ENCODE measurements at places on chromosomes 1 and 21. TPM values are rescaled to one million over a fixed set of nuclear protein-coding genes. Genes with fewer than 3 reads are reported as not detected.
A peak's percentile ranks its signal among the peaks of the same experiment; 100 is the strongest.

The MTF2 gene
- total RNA-seq, result 20.3 TPM

- no peak for DNase-seq
Observed at GRCh38 chr1:50700214-50700613, 259.9 kb downstream of the FAF1 start.

The USH2A gene
- not detected for total RNA-seq

- DNase-seq, result peak; percentile 3
Observed at GRCh38 chr1:159341736-159342135, 39.6 kb downstream of the FCER1A start.

DNA sequence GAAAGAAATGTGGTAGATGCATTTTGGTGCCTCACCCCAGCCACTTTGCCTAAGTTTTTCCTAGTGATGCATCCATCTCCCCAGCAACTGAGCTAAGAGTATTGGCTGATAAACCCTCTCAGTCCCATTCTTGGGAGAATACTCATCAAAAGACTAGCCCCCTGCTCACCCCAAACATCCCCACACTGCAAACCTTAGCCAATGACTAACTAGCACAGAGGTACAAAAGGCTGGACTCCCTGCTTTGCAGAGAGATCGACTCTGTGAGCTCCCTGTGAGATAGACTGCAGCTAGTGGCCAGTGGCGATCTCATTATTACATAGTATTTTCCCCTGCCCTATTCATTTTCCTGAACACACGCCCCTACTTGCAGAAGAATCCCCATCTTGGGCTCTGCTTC, 155.3 kb downstream of the HHIPL2 start:
- DNase-seq, result no peak

The SHE gene
- total RNA-seq, result under 0.01 TPM

DNA sequence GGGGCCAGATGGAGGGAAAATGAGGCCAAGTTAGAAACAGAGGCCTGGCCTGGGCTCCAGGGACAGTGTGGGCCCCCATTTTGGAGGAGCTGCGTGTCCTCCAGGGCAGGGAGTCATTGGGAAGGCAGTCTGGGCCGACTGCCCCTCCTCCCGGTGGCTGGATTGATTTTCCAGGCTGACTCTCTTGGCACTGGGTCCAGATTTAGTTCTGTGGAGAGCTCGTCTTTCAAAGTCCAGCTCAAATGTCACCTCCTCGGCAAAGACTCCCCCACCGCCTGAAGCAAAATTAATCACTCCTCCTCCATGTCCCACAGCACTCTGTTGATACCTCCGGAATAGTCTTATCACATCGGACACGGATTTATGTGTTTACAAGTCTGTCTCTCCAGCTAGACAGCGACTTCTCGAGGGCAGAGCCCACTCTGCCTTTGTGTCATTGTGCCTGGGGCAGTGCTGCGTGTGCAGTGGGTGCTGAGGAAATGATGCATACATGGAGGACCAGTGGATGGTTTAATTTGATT, 175.1 kb downstream of the CAMTA1 start:
- peak; percentile 66 for DNase-seq

The FCGR2B gene
- not detected for total RNA-seq

GRCh38 chr21:44615911-44616590, 4.2 kb downstream of the KRTAP10-8 start:
- no peak for DNase-seq

The S100A3 gene
- 2.3 TPM for total RNA-seq

DNA sequence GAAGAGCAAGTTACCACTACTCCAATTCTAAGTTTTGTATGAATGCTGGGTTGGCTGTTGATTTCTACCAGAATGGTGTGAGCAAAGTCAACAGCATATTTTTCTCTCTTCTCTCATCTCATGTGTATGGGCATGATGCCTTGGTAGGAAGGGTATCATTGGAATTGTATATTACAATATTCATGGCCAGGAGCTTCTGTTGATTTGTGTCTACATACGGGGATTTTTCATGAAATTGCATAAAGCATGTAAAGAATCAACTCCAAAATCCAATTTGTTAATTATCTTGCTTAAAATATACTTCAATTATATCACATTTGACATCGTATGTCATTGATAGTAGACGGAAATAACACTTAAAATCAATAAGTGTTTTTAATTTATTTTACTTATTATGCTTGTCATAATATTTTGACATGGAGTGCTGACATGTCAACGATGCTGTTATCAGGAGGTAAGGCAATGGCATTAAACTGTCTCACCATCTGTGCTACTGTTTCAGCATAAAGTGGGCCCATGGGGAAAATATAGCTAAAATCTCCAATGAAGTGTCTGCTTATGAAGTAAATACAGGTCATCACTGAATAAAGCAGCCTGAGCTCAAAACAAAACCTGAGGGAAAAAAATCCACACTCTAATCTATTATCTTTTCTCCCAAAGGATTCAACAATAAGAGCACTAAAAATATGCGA, 142.2 kb upstream of the NBPF11 start:
- no peak for DNase-seq

DNA sequence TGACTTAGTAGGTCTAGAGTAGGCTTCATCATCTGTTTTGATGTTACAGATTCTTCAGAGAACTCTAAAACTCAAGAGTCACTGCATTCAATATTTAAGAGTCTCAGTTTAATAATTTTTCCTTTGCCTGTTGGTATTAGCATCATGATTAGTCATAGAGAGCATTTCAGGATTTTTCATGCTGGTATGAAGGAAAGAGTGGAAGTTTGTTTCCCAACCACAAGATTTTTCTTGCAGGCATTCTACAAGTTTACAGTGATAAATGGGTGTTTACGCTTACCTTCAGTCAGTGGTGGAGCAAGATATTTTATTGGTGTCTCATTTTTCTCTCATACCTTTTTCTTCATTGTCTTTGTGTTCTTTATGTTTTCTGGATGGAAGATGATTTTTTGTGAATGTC, 58.4 kb upstream of the MYOCOS start:
- DNase-seq, result no peak

The AIRE gene
- not detected for total RNA-seq

DNA sequence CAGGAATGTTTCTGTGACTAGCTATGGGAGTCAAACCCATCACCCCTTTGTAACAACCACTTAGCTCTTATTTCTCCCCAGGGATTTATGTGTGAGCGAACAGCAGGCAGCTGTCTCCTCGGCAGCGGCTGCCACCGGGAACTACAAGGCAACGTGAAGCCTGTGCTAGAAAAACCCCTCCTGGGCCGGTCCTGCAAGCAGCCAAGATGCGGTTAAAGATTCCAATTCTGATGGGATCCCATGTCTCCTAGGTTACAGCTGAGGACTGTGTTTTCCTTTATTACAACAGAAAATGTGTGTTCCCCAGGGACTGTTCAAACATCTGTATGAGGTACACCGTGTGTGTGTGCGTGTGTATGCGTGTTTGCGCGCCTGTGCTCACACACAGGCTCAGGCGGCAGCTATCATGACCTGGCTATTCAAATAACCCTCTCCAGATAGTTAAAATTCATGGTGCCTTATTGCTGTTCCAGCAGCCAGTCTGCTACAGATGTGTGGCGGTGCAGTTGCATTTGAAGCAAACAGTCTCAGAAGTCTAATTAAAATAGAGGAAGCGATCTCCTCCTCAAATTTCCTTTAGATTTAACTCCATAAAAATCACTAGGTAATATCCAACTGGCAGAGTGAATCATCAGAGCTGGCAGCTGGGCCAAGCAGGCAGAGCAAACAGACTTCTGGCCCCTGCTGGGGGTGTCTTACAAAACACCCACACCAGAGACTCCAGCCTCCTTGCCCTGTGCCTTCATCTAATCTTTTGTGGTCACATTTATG, 68.0 kb downstream of the LMX1A start:
- DNase-seq, result peak; percentile 11

GRCh38 chr21:29568020-29568697, 269.4 kb downstream of the BACH1 start:
- DNase-seq, result no peak

The NASP gene
- total RNA-seq, result 16.6 TPM

DNA sequence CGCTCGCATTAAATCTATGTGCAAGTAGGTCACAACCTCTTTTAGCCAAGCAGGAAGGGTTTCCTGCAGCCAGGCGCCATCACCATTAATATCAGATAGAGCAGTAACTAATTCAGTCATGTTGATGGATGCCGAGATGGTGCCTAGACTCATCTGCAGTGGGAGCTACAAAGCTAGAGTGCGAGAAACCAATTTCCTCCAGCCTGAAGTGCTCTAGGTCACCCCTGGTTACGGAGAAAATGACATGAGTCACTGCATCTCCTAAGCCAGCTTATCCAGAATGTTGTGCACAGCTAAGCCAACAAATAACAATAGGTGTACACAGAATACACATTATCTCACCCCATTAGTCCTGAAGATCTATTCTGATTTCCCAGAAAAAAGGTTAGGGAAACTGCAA, 36.0 kb downstream of the OVAAL start:
- peak; percentile 68 for DNase-seq

GRCh38 chr1:97451046-97451826, 469.6 kb downstream of the DPYD start:
- no peak for DNase-seq

GRCh38 chr1:104932030-104932915, 1182.6 kb downstream of the AMY1C start:
- no peak for DNase-seq

- no peak for DNase-seq
Observed at GRCh38 chr1:244971552-244972216, 107.3 kb upstream of the HNRNPU start.

DNA sequence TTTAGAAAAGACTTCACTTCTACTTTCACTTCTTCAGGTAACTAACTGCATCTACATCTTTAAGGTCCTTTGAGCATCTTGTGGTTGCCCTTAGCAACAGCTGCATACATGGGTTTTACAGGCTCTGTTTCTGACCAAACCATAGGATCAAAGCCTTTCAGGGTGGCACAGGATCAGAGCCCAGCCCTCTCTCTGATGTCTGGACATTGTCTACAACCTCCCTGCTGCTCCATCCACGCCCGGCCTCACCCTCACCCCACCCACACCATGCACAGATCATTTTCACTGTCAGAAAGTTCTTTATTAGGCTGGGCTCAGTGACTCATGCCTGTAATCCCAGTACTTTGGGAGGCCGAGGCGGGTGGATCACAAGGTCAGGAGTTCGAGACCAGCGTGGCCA, 5.2 kb downstream of the NCF2 start:
- DNase-seq, result no peak

GRCh38 chr21:23093259-23093658, 2095.1 kb downstream of the NCAM2 start:
- no peak for DNase-seq

GRCh38 chr1:56890229-56890628, 35.6 kb downstream of the C8A start:
- DNase-seq, result no peak

DNA sequence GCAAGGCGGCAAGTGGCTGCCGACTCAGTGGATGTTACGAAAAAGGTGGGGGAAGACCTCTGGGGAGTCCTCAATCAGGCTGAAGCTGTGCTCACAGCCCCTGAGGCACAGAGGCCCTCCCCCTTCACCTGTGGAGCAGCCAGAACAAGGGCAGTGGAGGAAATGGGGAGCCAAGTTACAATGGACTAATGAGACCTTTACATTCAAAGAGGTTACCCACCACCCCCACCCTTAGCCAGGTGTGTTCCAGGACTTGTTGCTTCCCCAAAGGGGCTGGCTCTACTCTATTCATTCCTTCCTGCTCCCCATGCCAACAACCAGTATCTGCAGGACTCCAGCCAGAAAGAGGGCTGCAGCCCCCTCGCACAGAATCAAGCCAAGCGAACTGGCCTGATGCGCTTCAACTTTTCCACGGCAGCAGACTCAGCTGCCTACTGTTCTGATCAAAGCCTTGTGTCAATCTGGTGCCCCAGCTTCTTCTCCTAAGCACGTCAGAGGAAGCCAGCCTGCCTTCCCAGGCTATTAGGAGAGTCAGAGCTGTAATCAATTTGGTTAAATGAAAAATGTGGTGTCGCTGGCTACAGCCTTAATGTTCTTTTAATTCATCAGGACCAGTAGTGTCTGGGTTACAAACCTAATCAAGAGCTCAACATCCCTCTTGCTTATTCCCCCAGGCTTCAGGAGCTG, 1.8 kb upstream of the SYT2 start:
- DNase-seq, result no peak

DNA sequence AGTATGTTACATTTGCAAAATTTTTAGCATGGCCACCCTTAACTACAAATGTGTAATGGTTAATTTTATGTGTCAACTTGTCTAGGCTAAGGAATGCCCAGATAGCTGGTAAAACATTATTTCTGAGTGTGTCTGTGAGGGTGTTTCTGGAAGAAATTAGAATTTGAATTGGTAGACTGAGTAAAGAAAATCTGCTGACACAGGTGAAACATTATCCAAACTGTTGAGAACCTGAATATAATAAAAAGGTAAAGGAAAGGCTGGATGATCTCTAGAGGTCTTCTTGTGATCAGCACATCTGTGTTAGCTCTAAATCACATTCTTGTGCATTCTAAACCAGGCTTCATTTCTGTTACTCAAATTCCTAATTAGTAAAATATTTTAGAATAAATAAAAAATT, 100.8 kb downstream of the UCHL5 start:
- DNase-seq, result no peak

GRCh38 chr1:210981490-210981889, 152.5 kb downstream of the KCNH1 start:
- no peak for DNase-seq

DNA sequence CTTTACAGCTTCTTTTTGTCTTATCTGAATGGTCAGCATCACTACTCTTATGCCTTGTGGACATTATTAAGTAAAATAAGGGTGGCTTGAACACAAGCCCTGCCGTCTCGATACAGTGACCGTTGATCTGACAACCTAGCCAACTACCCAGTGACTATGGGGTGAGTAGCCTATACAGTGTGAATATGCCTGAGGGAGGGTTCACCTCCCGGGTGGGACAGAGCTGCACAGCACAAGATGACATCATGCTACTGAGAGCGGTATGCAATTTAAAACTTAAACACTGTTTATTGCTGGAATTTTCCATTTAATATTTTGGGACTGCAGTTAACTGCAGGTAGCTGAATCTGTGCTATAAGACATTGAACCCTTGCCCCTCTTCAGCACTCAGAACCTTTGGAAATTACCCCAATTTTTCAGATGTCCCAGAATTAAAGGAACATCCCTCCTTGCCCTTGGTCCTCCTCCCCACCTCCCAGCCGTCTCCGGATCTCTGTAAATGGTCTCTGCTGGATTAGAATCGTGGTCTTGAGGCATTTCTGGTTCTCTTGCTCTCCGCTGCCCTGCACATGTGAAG, 618.5 kb downstream of the PTPRU start:
- DNase-seq, result no peak

DNA sequence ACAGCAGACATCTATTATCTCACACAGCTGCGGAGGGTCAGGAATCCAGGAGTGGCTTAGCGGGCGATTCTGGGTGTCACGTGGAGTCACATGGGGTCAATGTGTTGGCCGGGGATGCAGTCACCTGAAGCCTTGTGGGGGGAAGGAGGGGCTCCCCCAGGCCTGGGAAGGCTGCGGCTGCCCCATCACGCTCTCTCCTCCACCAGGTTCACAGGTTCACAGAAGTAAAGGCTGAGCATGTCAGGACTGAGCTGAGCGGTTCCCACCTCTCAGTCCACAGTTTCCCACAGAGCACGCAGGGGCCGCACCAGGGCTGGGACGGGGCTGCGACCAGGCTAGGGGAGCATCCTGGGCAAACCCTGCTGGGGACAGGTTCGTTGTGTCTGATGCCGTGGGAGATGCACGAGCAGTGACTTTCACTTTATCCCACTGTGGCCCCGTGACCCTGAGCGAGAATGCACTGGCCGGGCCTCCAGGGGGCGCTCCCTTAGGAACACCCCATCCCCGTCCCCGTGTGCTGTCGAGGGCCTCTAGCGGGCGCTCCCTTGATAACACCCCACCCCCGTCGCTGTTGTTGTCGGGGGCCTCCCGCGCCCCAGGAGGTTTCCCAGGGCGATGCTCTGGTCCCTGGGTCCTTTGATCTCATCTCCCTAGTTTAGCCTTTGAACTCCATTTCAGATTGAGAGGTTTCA, 73.2 kb upstream of the TRAPPC10 start:
- peak; percentile 29 for DNase-seq

- no peak for DNase-seq
Observed at GRCh38 chr1:234737967-234738314, 128.0 kb upstream of the IRF2BP2 start.

All from bronchial epithelial cell (primary cell).